ENCODE measurements at places on chromosomes 4 and X.

- no peak for DNase-seq
Observed at GRCh38 chr4:7377223-7377865, 57.4 kb downstream of the PSAPL1 start.

- no peak for DNase-seq
Observed at GRCh38 chr4:55340266-55340665, 5.8 kb upstream of the SRD5A3 start.

DNA sequence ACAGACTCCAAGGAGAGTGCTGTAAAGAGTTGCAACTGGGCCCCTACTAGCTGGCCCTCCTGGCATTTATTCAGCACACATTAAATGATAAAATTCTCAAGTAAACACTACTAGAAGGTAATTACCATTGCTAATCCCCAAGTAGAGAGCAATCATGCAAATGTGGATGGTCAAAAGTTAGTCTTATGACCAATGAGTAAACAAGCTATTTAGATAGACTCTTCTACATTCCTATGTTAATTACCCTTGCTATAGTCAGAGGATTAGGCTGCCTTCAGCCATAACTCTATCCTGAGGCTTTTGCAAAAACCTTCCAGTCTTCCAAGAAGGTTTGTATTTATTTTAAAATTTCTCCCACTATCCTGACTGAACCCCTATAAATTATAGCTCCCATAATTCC, 28.3 kb upstream of the HPGD start:
- no peak for DNase-seq

DNA sequence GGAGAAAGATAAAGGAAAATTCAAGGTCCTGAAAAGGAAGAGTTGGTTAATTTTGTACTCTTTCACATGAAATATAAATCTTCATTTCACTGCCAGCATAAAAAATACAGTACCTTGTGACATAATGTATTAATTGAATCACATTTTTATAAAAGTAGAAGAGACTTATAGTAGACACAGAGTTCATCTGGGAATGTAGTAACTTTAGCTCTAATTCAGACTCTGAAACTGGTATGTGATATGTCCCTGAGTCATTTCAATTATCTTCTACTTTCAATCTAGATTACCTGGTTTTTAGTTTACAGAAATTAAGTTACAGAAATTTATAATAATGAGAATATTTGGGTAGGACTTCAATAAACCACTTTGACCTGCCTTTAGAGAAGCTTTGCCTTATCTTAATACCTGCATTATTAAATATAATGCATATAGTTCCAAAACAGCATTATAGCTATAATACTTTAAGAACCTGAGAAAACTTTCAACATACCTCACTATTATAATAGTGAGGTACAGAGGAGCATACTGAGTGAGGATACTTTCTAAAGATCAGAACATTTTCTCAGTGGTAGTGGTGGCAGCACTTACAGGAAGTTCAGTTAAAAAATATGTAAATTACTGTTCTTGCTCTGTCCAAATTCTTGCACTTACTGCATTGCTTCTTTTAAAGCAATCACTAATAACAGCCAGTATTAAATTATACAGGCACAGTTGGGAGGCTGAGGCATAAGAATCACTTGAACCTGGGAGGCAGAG, 11.2 kb downstream of the NEK1 start:
- no peak for DNase-seq

- no peak for DNase-seq
Observed at GRCh38 chr4:82905205-82905604, 4.7 kb downstream of the THAP9 start.

DNA sequence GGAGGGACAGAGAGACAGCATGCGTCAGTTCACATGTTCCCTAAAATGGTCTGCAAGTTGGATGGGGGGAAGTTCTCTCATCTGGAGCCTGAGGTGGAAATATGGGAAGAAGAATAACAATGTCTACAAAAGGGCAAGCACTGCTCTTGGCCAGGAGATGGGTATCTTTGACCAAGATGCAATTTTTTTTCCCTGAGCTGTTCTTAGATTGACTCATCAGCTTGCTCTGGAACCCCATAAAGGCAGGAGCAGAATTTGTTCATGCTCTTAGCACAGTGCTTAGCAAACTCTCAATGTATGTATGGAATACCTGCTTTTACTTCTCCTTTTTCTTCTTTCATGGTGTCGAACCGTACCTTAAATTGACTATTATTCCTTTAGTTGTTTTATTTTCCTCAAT, 90.5 kb upstream of the ZNF827 start:
- DNase-seq, result peak; percentile 8

DNA sequence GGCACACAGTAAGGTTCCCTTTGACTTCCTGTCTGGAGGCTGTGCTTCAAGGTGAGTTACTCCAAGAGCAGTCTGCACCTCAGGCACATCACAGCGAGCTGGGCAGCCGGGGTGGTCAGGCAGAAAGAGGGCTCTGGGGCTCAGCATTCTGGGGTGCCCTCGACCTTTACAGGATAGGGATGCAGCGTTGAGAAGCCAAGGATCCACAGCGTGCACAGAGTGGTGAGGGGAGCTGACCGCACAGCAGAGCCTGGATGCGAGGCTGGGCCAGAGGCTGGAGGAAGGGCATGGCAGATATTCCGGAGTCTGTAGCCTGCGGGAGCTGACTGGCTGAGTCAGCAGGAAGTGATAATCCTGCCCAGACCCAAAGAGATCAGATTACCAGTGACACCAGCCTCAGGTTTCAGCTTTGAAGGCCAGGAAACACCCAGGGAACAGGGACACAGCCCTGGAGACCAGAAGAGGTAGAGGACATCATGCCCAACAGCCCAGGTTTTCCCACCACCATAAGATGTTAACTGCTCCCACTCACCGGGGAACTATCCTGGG, 38.4 kb upstream of the PDLIM3 start:
- peak; percentile 93 for DNase-seq

- DNase-seq, result peak; percentile 35
Observed at GRCh38 chr4:11634283-11634682, 205.6 kb upstream of the HS3ST1 start.

- peak; percentile 58 for DNase-seq
Observed at GRCh38 chr4:127732623-127733328, 2.6 kb downstream of the SLC25A31 start.

- DNase-seq, result no peak
Observed at GRCh38 chr4:173883821-173884220, 353.8 kb upstream of the HAND2 start.

DNA sequence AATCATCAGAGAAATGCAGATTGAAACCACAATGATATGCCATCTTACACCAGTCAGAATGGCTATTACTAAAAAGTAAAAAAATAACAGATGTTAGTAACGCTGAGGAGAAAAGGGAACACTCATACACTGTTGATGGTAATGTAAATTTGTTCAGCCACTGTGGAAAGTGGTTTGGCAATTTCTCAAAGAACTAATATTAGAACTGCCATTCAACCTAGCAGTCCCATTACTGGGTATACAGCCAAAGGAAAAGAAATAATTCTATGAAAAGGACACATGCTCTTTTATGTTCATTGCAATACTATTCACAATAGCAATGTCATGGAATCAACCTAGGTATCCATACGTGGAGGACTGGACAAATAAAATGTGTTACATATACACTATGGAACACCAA, 566.3 kb downstream of the STPG2 start:
- no peak for DNase-seq

DNA sequence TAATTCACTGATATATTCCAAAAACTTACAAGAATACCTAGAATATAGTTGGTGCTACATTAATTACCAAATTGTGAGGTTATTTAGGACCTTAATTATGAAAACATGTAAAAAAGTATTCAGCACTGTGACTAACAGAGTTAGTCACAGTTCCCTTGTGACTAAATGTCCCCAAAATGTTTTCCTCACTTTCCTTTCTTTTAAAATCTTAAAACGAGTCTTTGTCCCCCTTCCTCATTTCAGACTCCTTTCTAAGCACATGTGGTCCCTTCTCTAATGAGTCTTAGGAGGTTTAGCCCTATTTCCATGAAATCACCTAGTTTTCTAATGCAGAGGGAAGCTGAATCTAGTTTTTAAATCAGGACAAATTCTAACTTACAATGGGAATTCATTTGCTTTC, 175.0 kb downstream of the PPP3CA start:
- no peak for DNase-seq

- no peak for DNase-seq
Observed at GRCh38 chr4:98997166-98997565, 1.6 kb downstream of the METAP1 start.

DNA sequence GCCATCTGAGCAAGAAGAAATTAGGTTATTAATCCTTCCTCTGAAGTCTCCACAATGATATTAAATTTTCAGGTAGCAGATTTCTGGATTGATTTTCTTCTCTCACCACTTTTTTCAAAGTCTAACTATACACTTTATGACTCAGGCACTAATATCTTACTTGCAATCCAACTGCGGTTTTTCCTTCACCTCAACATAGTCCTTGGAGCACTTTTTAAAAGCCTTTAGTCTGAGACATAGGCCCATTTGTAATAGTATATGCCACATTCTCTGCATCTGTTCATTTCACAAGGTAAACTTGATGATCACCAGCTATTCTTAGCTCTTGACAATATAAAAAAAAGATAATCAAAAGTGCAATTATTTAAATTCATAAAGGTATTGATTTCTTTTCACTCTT, 55.9 kb upstream of the EDNRA start:
- DNase-seq, result no peak

DNA sequence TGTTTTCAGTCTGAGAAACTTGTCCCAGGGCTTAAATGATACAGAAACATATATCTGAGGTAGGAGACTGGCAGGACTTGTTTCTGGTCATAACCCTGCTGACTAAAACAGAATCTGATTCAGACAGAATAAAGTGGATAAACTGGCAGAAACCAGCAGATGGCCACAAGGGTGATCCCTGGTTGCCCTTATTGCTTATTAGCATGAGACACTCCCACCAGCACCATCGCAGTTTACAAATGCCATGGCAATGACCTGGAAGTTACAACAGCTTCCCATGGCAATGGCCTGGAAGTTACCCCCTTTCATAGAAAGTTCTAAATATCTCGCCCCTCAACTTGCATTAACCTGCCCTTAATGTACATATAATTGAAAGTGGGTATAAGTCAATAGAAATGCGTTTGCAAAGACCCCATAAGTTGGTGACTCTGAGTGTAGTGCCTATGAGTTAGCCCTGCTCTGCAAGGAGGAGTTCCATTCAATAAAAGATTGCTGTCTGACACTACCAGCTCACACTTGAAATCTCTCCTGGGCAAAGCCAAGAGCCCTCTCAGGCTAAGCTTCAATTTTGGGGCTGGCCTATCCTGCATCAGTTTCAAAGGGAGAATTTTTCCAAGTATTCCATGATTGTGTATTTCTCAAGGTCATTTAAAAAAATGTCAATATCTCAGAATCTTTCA, 52.9 kb upstream of the PAGE5 start:
- peak; percentile 5 for DNase-seq

- DNase-seq, result peak; percentile 46
Observed at GRCh38 chr4:1711571-1712215, 426 bp downstream of the SLBP start.

- peak; percentile 47 for DNase-seq
Observed at GRCh38 chrX:9860826-9861225, 74.6 kb downstream of the SHROOM2 start.

- DNase-seq, result no peak
Observed at GRCh38 chr4:144599621-144600020, 46.3 kb upstream of the HHIP start.

GRCh38 chr4:80566203-80566872, 230.8 kb downstream of the CFAP299 start:
- no peak for DNase-seq

DNA sequence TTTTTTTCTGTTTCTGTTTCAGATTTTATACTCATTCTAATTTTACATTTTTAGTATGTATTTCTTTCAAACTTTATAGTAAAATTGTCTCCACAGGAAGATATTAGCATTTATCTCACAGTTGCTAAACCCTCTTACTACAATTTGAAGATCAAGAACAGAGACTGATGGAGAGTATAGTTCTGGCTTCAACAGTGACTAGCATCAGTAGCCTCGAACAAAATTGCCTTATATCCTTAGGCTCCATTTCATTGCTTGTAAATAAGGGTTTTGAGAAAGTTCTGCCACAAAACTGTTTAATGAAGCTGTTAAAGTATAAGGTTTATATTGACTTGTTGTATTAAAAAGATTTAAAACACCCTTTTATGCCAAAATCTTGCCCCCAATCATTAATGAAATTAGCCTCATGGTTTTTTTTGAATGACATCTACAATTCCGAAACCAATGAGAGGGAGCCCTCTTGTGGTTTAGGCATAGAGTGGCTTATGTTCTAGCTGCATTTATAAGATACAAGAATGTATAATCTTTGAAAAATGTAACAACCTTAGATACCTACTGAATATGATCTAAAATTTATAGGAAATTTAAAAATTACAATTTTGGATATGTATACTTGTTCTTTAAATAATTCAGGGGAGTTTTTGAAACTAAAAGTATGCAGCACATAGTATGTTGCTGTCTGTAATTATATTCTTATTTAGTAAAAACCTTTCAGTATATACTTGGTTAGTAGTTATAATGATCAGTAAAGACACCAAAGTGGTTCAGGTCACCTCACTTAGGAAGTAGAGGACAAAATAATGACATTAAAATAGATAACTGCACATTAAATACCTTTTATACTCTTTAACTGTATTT, 109.8 kb upstream of the HPGD start:
- peak; percentile 71 for DNase-seq

- no peak for DNase-seq
Observed at GRCh38 chr4:94504545-94504944, 52.8 kb downstream of the PDLIM5 start.

- DNase-seq, result peak; percentile 7
Observed at GRCh38 chr4:125097729-125098128, 217.0 kb upstream of the FAT4 start.

DNA sequence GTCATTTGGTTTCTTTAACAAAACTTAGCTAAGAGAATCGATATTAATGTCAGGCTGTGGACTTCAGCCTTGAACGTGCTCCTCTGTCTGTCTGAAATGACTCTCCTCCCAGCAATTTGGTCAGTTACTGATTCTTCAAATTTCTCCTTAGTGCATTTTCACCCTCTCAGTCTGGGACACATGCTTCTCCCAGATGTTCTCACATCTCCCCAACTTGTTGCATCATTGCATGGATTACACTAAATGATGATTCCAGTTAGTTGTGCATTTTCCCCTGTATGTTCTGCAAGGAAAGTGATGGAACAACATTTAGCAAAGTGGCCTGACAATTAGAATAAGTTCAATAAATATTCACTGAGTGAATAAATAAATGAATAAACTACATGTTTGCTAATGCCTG, 94.4 kb downstream of the NLGN4X start:
- no peak for DNase-seq

DNA sequence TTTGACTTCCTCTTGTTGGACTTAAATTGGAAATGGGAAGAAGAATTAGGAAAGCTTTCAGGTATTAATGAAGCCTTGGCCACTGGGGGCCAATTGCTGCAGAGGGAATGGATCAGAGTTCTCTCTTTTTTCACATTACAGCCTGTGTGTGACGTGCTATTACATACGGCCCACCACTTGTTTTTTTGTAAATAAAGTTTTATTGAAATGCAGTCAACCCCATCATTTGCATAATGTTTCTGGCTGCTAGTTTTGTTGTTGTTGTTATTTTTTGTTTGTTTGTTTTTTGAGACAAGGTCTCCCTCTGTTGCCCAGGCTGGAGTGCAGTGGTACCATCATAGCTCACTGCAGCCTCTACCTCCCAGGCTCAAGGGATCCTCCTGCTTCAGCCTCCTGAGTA, 98.4 kb downstream of the ASMT start:
- no peak for DNase-seq

GRCh38 chr4:172721659-172722058, 447.0 kb upstream of the GALNT7 start:
- DNase-seq, result no peak
